Stimulated activated CD4-positive, alpha-beta T cell treated with anti-CD3 and anti-CD28 coated beads, Interleukin-12 subunit alpha, Interleukin-12 subunit beta, amount 100 ng/mL, for 24 hours (primary cell): ENCODE measurements at places on chromosomes 16 and 17.

DNA sequence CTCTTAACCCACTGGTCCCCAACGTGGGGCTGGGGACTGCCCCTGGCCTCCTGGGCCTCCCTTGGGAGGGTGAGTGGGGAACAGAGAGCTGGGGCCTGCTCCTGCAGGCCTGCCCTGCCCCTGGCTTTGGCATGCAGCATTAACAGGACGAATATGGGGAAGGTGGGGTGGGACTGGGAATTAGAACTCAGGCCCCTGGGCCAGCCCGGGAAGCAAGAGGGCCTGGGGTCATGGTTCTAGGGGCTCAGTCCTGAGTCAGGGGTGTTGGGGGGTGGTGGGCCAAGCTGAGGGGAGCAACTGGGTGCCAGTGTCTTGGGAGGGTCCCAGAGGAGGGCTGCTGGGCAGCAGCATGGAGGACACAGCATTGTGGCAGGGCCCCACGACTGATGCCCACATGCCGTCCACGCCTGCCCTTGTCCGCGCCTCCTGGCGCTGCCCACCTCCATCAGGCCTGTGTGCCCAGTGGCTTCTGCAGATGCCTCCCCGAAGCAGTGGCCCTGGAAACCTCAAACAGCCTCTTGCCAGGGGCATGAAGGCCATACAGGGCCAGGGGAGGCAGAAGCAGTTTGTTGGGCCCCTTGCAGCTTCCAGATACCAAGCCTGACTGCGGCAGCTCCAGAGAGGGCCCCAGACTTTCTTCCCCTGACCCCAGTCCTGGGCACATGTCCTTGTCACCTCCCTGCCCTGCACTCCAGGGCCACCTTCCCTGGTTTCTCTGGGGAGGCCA lies 4.8 kb downstream of the MAP2K3 start:
- DNase-seq, result no peak

DNA sequence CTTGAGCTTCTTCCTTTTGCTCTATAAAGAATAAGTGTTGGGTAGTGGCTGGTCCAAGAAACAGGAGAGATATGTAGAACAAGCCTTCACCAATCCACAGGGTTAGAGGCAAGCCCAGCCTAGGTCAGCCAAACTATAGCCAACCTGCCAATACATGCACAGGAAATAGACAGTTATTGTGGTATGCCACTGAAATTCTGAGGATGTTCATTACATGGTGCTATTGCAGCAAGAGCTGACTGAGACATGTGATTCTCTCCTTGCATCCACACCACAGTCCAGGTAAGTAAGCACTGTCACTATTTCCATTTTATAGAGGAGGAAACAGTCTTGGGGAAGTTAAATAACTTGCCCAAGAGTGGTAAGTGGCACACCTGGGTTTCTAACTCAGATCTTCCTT lies 268.1 kb downstream of the NPIPA8 start:
- DNase-seq, result no peak

- DNase-seq, result no peak
Observed at GRCh38 chr16:54287131-54288029, 793 bp upstream of the IRX3 start.

- DNase-seq, result no peak
Observed at GRCh38 chr17:77191244-77191643, 50.5 kb downstream of the SEC14L1 start.

DNA sequence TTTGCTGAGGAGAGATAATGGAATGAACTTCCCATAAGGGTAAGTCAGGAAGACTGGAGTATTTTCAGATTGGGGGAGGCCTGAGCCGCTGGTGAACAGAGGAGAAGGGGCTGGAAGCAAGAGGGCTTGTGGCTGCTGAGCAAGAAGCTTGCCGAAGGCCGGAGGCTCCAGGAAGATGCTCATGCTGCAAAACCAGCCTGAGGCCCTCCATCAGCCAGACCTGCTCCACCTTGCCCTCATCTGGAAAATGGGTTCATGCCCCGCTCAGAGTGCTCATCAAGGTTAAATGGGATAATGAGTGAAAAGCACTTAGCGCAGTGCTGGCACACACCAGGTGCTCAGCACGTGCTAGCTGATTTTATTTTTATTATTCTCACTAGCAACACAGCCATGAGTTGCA lies 5.5 kb upstream of the ASGR1 start:
- DNase-seq, result no peak

DNA sequence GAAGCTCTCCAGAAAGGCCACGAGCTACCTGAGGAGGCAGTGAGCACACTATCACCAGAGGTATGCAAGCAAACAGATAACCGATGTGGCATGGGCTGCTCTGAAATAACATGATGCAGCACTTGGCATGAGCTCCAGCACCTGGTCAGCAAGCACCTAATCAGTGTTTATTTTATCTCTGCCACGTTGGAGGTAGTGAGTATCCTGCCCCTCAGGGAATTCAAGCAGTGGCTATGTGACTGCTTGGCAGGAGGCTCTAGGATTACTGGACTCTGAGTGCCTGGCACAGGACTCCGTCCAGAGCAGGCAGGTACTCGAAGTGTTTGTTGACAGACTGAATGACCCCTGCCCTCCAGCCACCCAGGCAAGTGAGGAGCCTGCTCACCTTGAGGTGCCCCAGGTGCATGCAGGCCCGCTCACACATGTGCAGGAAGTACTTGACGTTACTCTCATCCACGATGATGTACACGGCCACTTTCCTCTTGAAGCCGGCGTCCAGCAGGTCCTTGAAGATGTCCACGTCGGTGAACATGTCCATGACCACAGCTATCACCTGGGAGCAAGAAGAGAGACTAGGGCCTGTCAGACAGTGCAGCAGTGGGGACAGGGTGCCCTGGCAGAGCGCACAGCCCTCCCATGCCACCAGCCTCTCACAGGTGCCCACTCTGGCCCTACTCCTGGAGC lies 16.6 kb downstream of the FAM83G start:
- DNase-seq, result no peak

DNA sequence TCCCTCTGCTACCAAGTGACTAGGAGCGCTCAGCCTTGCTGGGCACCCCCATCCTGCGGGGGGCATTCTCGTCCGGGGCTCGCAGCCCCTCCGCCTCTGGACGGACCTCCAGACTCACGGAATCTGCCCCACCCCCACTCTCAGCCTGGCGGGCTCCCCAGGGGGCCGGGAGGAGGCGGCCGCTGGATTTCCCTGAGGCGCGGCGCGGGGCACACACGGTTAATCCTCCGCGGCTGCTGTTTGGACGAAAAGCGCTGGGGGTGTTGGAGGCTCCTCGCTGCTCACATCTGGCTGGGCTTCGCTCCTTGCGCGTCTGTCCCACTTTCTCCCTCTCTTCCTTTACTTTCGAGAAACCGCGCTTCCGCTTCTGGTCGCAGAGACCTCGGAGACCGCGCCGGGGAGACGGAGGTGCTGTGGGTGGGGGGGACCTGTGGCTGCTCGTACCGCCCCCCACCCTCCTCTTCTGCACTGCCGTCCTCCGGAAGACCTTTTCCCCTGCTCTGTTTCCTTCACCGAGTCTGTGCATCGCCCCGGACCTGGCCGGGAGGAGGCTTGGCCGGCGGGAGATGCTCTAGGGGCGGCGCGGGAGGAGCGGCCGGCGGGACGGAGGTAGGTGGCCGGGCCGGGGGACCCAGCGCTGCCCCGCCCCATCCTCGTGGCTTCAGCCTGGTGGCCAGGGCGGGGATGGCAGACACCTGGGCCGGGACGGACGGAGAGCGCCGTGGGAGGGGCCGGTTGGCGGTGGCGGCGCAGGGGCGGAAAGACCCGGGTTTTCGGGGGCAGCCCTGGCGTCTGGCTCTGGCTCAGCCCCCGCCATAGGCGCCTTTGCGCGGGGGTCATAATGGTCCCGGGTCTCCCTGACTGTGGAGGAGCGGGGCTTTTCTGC lies at the start of gene C1QTNF1:
Gene C1QTNF1, plus strand, starts transcription at position 284 of the 886 bp plus-strand sequence. CDS start 19,800 bp downstream, outside the sequence.
- DNase-seq, result no peak

- no peak for DNase-seq
Observed at GRCh38 chr16:65909310-65910050, 457.0 kb upstream of the CDH5 start.

DNA sequence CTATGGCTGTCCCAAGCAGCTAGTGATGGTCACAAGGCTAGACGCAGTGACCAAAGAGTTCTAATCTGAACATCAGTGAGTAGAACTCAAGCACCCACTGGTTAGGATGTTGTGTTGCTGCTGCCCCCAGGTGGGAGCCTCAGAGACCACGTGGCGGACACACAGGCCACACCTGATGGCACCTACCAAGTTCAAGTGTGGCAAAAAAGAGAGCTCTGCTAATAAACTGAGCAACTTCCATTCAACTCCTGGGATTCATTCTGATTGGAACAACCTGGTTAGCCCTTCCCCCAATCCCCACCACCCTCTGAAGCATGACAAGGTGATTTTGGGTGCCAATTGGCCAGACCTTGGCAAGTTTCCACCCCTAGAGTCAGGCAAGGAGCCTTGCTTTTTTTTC lies 3.5 kb upstream of the LCMT1 start:
- DNase-seq, result no peak

GRCh38 chr17:78979780-78980623 lies at the start of gene LGALS3BP:
LGALS3BP (minus strand) TSS chr17:78979923; CDS start chr17:78977191, 2,732 bp downstream.
- DNase-seq, result no peak

DNA sequence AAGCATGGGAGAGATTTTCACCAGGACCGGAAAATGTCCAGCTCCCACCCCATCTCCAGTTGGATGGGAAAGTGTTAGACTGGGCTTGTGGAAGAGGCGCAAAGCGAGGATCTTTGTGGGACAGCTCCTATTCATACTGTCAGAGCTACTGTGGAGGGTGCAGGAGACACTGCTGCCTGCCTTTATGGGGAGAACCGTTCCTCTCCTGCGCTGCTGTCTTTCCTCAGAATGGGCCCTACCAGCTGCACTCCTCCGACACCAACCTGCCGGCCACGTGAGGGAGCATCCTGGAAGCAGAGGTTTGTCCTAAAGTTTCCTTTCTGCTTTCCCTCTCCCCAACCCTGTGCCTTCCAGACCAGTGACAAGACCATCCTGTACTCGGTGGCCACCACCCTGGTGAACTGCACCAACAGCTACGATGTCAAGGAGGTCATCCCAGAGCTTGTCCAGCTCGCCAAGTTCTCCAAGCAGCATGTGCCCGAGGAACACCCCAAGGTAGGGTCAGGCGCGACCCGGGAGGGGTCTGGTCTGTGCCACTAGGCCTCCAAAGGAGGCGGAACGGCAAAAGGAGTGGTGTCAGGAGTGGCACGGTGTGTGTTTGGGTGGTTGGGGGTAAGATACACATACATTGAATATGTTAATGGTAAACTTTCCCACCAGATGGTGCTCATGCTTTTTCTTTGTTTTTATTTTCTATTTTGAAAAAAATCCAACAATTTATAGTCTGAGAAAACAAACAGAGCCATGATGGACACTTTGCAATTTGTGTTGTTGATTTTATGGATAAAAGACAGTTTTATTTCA lies 23.0 kb downstream of the SLC35G3 start:
- no peak for DNase-seq

- DNase-seq, result no peak
Observed at GRCh38 chr17:16918443-16918842, 53.5 kb downstream of the TNFRSF13B start.

DNA sequence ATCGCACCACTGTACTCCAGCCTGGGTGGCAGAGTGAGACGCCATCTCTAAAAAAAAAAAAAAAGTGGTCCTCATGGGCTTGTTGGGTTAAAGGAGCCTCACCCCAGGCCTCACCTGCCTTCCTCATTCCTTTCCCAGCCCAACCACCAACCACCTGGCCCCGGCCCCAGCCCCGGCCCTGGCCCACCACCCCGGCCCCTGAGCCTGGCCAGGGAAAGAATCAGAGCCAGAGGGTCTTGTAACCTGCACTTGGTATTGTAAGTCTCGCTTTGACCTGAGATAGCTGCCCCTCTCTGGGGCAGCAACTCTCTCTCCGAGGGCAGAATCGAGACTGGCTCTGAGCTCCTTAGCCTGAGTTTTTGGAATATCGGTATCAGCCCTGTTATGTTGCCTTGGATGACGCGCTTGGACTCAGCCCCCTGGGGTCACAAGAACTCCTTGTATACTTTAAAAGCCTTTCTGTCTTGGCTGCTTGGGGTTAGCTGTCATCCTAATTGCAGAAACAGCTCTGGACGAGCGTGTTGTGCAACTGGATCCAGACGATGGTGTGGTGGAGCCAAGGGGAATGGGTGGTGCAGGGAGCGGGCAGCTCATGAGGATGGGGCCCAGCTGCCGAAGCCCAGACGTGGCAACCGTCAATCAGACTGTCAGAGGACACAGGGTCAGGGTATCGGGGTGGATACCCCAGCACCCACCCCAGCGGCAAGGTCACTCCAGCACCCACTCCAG lies 14.6 kb downstream of the SMTNL2 start:
- no peak for DNase-seq

DNA sequence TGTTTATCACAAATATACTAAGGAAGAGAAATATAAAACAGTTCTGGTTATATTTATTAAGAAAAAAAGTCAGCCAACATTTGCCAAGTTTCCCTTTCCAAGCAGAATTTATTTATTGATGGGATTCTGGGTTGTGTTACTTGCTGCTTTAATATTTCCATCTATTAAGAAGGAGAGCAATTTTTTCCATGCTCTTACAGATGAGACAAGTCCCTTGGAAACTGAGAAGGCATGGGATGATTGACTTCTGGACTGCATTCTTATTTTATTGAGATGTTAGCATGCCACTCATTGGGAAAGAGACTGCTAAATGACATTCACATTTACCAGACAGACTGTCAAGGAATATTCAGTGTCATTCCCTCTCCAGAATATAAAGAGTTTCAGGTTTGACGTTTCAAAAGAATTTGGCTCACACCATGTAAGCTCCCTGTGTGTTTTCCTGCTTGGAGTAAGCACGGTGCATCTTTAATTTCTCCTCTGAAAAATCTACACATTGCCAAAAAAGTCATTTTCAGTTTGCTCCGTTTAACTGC lies 1565.2 kb upstream of the GOT2 start:
- no peak for DNase-seq

DNA sequence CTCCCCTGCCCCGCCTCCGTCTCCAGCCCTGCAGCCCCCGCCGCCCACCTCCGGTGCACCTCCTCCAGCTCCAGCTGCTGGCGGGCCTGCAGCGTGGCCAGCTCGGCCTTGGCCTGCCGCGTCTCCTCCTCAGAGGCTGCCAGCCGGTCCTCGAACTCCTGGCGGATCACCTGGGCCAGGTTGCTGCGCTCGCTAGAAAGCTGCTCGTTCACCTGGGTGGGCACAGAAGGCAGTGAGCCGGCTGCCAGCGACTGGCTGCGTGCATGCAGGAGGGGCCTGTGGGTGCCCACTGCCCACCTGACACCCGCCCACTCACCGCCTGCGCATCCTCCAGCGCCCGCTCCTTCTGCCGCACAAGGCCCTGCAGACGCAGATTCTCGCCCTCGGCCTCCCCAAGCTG lies 24.6 kb upstream of the AATK start:
- no peak for DNase-seq

- DNase-seq, result no peak
Observed at GRCh38 chr17:76369804-76370203, 14.6 kb upstream of the SPHK1 start.

- no peak for DNase-seq
Observed at GRCh38 chr17:80460429-80460834, 16.0 kb downstream of the NPTX1 start.

- no peak for DNase-seq
Observed at GRCh38 chr16:54324716-54325115, 38.1 kb upstream of the IRX3 start.

GRCh38 chr17:34579017-34579946 lies at the start of gene TMEM132E:
TMEM132E (plus strand) TSS chr17:34579582; CDS start chr17:34581077, 1,495 bp downstream.
- DNase-seq, result no peak

GRCh38 chr17:83053739-83054451 lies 25.5 kb upstream of the METRNL start:
- DNase-seq, result no peak
